Left lung (tissue), 14 donors: ENCODE measurements at places on chromosomes 2 and 18. TPM values are rescaled to one million over a fixed set of nuclear protein-coding genes. Genes with fewer than 3 reads are reported as not detected.

Gene TMEM169
- total RNA-seq, result 1.8 TPM

Gene TCF7L1
- total RNA-seq, result 17.7 TPM

Gene RTP5
- total RNA-seq, result not detected

Gene SPOPL
- 29.4 TPM for total RNA-seq

Gene OSBPL1A
- total RNA-seq, result 29.6 TPM

Gene ROCK1
- total RNA-seq, result 50.2 TPM

Gene WDR54
- 9.2 TPM for total RNA-seq

Gene GKN1
- not detected for total RNA-seq

Gene SNORC
- 2.2 TPM for total RNA-seq

Gene DHRS9
- total RNA-seq, result 3.9 TPM

Gene CHST10
- 7.3 TPM for total RNA-seq

Gene LMAN2L
- total RNA-seq, result 18.4 TPM

Gene HOXD12
- total RNA-seq, result not detected

Gene ALPG
- not detected for total RNA-seq

Gene SPDYA
- 0.55 TPM for total RNA-seq

Gene ITGAV
- 90.0 TPM for total RNA-seq

Gene ADNP2
- 13.5 TPM for total RNA-seq
